GM10248 (cell line): ENCODE measurements at places on chromosomes 1 and 21.

DNA sequence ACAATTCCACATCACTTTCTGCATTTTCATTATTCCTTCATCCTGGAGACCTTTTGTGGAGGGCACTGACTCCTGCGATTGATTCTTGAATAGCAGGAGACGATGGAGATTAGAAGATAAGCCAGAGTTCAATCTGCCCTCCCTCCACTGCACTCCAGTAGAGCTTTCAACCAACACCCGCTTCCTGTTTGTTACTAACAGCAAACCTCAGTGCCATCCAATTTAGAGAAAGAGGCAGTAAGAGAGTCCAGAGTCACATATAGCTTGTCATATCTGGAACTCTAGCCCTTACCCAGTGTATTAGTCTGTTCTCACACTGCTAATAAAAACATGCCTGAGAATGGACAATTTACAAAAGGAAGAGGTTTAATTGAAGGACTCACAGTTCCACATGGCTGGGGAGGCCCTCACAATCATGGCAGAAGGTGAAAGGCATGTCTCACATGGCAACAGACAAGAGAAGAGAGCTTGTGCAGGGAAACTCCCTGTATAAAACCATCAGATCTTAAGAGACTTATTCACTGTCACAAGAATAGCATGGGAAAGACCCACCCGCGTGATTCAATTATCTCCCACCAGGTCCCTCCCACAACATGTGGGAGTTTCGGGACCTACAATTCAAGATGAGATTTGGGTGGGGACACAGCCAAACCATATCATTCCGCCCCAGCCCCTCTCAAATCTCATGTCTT lies 55.9 kb downstream of the PCBP3 start:
- no peak for DNase-seq

- no peak for DNase-seq
Observed at GRCh38 chr1:172354291-172355274, 65.9 kb upstream of the C1orf105 start.

GRCh38 chr1:47433477-47434050 lies 4.3 kb upstream of the FOXD2 start:
- DNase-seq, result no peak

DNA sequence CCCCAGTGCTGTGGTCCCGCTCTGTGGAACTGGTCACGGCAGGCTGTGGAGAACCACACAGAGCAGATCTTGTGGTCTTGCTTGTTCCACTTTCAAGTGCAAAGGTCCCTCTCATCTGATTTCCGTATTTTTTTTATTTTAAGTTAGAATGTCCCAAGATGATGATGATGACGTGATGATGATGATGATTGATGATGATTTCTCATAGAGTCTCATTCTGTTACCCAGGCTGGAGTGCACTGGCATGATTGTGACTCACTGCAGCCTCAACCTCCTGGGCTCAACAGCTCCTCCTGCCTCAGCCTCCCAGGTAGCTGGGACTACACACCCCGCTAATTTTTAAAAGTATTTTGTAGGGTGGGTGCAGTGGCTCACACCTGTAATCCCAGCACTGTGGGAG lies 12.2 kb downstream of the EVA1C start:
- DNase-seq, result no peak

GRCh38 chr1:218211241-218211640 lies 73.9 kb upstream of the RRP15 start:
- DNase-seq, result no peak

DNA sequence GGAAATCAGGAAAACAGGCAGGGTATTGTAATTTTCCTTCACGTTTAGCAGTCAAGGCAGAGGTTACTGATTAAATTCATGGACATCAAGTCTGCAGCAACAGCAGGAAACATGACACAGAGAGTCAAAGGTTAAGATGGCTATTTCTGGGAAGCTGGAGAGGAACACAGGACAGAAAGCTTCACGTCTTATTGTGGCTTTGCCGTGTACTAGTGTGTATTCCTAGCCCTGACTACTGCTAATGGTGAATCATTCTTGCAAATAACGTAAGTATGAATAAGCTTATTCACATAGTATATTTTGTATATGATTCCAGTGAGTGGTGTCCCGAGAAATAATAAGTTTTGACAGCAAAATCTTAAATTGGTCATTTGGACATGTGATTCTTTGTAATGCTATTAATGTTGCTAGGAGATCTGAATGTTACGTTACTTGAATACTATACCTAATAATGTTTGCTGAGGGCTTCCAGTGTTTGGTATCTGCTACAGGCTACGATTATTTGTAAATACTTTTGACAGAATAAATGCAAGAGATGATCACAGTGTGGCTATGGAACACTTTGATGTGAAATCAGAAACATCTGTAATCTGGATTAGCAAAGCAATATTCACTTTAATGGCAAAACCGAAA lies 77.4 kb downstream of the DISP1 start:
- no peak for DNase-seq

DNA sequence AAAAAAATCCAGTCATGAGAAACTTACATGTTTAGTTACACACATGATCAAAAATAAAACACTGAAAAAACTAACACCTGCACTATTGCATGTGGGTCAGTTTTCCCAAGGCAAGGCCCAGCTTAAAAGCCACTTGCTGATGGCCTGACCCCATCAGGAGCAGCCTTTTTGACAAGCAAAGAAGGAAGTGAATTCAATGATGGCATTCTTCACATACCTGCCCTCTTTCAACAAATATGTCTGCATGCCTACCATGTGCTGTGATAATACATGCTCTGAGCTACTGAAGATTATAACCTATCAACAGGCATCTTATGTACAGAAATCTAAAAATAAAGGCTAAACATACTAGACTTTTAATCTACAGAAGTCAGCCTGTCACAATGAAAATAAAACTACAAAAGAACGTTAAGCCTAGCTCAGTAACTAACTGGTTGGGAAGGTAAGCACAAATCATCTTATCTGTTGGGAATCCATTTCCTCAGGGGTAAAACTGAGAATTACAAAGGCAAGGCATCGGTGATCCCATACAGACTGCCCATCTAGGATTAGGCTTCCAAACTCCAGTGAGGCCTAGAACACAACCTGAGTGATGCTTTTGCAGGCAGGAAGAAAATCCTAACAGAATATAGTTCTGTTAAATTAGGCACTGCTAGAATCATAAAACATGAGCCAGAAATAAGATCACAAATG lies 14.5 kb downstream of the SORT1 start:
- DNase-seq, result no peak

DNA sequence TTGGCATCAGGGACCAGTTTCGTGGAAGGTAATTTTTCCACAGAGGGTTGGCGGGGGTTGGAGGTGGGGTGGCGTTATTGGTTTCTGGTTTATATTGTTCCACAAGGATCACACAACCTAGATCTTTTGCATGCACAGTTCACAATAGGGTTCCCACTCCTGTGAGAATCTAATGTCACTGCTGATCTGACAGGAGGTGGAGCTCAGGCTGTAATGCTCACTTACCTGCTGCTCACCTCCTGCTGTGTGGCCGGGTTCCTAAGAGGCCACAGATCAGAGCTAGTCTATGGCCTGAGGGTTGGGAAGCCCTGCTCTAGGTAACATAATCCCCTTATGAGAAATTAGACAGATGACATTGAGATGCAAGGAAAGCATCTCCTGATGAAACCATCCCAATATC lies 12.6 kb downstream of the GBP5 start:
- DNase-seq, result no peak

- DNase-seq, result no peak
Observed at GRCh38 chr1:158996998-158997397, 12.7 kb upstream of the IFI16 start.

GRCh38 chr21:44994047-44994694 lies 54.3 kb downstream of the SLX9 start:
- DNase-seq, result no peak

DNA sequence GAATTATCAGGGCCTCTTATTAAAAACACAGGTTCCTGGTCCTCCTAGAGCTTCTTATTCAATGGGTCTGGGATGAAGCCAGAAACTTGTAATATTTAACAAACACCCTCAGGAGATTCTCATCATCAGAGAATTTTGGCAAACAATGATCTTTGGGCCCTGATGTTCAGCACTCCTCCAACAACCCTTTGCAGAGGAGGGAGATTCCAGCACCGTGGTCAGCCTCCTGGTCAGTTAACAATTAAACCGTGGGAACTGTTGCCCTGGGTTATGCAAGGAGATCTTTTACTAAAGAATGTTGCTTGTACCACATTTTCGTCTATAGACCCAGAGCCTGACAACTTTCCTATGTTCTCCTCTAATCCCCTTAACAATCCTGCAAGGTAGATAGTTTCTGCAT lies 294.4 kb downstream of the PLPP3 start:
- no peak for DNase-seq

- DNase-seq, result no peak
Observed at GRCh38 chr1:207745285-207745684, 6.6 kb upstream of the CD46 start.

DNA sequence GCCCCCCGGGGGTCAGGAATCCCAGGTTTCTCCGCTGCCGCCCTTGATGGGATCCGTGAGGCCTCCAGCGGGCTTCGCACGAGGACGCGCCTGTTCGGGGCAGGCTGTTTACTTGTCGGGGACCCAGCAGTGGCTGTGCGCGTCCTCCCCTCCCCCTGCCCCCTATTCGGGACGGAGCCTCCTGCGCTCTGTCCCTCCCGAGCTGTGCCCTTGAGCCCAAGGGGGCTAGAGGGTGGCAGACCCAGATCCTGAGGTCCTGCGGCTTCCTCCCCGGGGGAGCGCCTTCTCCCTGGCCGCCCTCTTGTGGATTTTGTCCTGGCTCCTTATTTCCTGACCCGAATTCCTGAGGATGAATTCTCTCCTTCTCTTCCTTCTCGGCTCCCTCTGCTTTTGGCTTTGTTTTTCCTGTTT lies 38.4 kb downstream of the PIK3CD start:
- no peak for DNase-seq

DNA sequence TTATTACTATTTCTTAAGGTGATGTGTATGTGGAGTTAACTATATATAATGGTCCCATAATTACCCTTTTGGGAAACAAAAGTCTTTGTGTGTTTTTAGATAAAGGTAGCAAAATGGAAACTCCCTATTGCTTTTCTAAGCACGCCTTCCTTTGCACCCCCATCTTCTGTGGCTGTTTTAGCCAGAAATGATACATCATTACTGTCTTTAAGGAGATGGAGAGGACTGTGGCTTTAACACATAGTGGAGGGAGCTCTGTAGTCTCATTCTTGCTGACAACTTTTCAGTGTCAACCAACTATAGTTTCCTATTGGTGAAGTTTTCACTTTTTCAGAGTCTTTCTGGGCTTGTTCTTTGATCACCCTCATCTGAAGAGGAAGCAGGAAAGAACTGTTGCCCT lies 1.0 kb downstream of the APOBEC4 start:
- DNase-seq, result peak; percentile 20

DNA sequence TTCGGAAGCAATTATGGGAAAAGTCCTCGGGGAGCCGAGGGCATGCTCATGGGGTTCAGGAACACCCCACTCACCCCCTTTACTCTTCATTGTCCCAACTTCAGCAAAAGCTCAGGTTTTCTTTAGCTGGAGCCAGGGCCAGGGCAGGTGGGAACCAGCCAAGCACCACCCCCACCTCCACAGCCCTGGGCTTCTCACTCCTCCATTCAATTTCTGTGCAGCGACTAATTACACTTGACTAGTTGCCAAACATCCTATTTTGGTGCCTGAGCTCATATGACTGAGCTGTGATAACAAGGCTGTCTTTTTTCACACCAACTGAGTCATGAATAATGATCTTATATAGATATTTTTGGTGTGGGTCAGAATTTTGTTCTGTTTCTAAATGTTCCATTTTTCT lies 257.2 kb upstream of the AJAP1 start:
- no peak for DNase-seq

DNA sequence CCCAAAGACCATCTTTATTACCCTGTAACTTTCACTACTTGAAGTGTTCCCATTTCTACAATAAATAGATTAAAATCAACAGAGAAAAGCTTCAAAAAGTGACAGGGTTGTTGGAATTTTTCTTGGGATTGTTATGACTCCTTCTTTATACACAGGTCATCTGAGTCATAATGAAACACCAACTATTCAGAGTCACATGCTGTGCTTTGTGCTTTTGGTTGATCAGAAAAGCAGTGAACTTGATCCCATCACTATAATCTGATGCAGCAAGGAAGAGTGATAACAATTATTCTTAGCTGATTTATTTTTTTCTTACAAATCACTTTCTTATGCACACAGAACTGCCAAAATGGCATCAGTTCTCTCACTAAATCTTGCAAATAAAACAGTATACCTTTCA lies 422.9 kb downstream of the PTBP2 start:
- no peak for DNase-seq

DNA sequence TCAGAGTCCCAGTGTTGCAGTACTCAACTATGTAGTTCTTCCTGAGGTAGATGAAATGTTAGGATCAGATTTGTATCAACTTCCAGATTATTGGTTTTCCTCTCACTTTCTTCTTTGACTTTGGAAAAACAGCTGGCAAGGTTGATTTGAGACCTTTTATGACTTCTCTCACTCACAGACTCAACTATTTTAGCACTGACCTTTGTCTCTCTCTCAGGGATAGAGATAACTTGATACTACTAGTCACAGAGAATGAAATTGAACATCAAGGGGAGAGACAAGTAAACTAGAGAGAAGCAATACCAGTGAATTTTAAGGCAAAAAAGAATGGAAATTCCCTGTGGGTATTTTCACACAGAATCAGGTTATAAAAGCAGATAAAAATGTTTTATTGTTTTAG lies 159.7 kb upstream of the B3GALT2 start:
- no peak for DNase-seq

- no peak for DNase-seq
Observed at GRCh38 chr1:243712242-243712641, 137.8 kb downstream of the AKT3 start.

GRCh38 chr1:201020721-201021629 lies 2.5 kb downstream of the KIF21B start:
- no peak for DNase-seq

DNA sequence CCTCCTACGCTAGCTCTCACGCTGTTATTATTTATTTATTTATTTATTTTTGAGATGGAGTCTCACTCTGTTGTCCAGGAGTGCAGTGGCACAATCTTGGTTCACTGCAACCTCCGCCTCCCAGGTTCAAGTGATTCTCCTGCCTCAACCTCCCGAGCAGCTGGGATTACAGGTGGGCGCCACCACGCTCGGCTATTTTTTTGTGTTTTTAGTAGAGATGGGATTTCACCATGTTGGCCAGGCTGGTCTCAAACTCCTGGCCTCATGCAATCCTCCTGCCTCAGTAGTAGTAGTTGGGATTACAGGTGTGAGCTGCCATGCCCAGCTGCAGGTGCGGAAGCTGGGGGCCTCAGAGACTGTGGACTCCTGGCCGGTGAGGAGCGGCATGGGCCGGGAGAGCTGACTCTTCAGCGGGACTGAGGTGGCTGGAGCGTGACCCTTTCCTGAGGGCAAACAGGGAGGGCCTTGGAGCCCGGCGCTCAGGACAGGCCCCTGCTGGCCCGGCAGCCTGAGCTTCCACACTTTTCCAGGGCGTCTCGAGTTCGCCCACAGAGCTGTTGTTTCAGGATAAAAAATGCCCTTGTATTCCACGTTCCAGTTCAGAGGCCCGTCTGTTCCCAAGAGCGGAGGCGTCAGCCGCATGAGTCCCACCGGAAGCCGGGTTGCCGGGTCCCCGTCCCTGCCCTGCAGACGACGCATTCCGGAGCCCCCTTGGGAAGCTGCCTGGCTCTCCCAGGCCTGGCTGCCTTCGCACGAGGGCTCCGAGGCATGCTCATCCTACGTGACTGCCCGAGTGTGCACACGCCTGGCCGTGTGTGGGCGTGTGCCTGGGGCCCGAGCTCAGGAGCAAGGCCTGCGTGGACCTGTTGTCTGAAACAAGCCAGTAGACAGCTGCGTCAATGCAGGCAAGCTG lies 126.2 kb downstream of the SIK1 start:
- no peak for DNase-seq
